ENCODE measurements at places on chromosomes 7 and 10.

- no peak for DNase-seq
These were observed 98.1 kb upstream of the AGBL3 start for GRCh38 chr7:134888141-134888740.

DNA sequence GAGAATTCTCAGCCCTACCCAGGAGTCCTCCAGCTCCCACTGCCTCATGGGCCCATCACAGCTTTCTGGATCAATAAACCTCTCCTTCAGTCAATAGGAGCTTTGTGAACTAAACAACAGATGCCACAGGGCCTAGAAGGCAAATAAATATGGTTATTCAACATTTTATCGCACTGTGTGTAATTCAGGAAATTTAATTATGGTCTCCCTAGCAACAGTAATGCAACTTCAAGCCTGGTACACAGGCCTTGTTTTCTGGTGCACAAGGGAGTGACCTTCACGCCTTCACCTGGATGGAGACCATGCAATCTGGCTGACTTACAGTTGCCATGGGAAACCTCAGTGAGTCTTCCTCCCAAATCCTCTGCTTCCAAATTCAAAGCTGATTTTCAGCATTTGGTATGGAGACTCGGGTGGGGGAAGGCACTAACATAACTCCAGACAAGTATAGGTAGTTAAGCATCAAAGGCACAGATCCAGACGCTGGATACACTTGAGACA is 441.0 kb upstream of the NPVF start:
- DNase-seq = no peak

DNA sequence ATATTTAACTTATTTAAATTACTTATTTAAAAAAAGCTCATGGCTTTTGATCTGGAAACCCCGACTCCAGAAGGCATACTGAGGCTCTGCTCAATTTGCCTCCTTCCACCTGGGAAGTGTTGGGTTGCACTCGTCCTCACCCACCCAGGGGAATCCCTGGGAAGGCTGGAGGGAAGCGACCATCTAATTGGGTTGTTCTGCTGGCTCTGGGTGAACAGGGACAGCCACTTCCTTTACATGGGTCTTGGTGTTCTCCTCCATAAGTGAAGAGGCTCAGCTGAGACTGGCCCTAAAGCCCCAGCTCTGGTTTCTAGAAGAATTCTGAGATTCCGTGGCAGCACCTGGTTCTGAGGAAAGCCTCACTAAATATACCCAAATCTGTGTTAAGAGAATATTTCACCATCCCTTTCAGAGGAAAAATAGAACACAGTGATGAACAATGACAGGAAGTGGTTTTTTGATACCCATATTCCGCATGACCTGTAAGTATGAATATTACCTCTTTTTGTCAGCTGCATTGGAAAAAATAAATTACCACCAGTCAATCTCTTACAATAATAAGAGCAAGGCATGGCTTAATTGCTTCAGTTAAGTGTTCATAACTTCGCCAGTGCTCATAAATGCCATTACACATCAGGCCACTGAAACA is 131.1 kb upstream of the SHH start:
- no peak for DNase-seq

DNA sequence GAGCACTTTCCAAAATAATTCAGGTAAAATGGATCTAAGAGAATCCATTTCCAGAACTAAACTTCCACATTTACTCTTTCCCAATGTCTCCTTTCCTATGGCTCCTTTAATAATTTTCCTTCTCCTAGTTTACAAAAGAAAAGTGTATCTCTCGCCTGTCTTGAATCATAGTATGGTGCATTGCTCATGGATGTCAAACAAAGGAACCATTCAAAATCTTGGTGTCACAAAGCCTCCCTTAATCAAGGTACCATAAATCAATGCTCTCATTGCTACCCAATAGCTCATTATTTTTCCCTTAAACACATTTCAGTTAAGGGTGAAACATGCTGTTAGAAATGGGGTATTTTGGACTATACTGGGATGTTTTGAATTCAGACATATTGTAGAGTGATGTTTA is 57.6 kb upstream of the KCNMA1 start:
- no peak for DNase-seq

DNA sequence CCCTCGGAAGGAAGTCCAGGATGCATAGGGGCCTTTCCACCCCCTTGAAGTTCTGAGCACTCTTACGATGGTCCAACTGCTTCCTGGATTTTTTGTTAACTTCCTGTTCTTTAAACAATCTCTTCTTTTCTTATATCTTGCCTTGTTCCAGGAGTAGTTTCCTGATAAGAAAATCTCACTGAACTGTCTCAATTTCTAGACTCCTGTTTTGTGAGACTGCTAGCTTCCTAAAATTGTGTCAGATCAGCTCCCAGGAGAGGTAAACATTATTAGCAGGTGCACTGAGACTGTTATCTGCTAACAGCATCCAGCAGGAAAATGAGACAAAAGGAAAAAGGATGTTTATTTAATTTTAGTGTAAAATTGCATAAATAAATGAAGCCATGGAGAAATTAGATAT is 106.2 kb upstream of the PITRM1 start:
- DNase-seq = no peak

DNA sequence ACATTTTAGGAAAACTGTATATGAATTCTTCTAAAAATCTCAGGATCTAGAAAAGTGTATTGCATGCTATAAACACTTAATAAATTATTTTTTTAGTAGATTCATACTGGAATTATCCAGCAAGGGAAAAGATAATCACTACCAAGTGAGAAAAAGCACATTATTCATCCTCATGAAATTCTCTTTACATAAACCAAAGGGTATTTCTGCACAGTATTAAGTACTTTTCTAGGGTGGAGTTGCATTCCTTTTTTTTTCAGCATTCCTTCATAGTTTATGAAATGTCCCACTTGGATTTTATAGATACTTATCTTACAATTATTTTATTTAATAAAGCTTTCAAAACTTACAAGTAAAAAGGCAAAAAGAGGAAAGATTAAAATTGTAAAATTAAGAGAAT is 403.3 kb downstream of the HGF start:
- DNase-seq = no peak

- no peak for DNase-seq
These were observed 120.0 kb downstream of the ATXN7L1 start for GRCh38 chr7:105756367-105756766.

- DNase-seq = no peak
These were observed 360.3 kb upstream of the C7orf33 start for GRCh38 chr7:148230296-148230695.

GRCh38 chr7:122433765-122434164 is 129.2 kb upstream of the FEZF1 start:
- no peak for DNase-seq

- DNase-seq = no peak
These were observed 64.7 kb downstream of the MKX start for GRCh38 chr10:27680691-27681605.

GRCh38 chr7:142752376-142753225 is 3.3 kb downstream of the PRSS1 start:
- DNase-seq = no peak

DNA sequence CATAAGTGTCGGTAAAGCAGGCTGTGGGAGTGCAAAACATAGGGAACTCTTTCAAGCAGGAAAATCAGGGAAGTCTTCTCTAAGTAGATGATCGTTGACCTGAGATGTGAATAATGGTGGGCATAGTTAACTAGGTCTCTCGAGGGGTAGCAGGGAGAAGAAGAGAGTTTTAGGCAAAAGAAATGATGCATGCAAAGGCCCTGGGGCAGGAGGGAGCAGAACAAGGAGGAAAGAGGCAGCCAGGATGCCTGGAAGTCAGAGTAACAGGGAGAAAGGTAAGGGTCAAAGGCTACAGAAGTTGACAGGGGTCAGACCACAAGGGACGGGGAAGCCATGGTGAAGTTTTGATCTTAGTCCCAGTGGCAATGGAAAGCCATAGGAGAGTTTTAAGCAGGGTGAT is 47.8 kb upstream of the PAX2 start:
- DNase-seq = no peak

DNA sequence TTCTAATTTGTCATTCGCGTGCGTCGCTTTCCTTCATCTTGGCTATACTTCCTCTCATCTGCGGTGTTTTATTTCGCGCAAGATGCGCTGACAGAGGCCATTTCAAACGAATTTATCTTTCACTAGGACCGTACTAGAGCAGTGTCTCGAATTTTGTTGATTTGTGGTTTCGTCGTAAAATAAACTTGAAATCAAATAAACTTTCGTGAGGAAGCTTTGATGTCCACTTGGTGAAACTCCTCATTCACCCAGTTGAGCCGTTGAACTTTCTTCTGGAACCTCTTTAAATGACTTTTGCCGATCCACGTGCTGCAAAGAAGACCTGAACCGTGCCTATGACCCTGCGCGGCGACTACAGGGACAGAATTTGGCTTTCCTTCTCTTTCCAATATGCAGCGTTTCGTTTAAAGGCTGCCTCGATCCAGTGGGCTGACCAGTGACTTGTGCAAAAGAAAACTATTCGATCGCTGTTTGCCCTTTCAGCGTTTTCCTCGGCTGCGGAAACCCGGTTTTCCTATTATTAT is 163.9 kb upstream of the PPP1R3A start:
- DNase-seq = no peak

DNA sequence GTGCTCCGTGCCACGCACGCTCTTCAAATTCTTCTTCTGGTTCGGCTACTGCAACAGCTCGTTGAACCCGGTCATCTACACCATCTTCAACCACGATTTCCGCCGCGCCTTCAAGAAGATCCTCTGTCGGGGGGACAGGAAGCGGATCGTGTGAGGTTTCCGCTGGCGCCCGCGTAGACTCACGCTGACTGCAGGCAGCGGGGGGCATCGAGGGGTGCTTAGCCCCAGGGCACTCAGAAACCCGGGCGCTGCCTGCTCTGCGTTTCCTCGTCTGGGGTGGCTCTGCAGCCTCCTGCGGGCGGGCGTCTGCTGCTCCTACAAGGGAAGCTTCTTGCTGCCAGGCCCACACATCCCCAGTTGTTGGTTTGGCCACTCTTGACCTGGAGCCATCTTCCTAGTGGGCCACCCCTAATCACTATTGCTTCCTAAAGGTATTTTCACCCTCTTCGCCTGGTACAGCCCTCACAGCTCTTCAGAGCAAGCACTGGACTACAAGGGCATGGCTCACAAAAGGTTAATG is 2.5 kb downstream of the ADRA2A start:
- DNase-seq = no peak

GRCh38 chr10:132188331-132188730 is 1.6 kb downstream of the DPYSL4 start:
- no peak for DNase-seq

DNA sequence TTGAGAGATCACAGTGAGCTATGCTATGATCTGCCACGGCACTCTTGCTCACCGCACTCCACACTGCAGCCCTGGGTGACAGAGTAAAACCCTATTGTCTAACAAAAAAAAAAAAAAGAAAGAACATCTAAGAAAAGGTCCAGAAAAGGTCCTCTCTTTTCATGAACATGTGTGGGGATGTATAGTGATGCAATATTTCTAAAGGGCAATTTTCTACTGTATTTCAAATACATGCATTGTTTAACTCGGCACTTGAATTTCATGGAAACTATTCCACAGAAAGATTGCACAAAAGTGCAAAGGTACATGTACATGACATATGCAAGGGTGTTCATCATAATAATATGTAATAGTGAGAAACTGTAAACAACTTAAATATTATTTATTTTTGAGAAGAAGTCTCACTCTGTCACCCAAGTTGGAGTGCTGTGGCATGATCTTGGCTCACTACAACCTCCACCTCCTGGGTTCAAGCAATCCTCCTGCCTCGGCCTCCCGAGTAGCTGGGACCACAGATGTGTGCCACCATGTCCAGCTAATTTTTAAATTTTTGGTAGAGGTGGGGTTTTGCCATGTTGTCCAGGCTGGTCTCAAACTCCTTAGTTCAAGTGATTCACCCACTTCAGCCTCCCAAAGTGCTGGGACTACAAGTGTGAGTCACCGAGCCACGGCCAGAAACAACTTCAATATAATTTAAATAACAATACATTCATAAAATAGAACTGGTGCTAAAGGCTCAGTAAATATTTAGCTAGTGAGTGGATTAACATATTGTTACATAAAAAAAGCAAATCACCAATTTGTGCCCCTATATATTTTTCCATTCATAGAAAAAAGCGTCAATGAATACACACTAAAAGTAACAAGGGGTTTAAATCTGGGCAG is 1.3 kb upstream of the PPRC1 start:
- no peak for DNase-seq

DNA sequence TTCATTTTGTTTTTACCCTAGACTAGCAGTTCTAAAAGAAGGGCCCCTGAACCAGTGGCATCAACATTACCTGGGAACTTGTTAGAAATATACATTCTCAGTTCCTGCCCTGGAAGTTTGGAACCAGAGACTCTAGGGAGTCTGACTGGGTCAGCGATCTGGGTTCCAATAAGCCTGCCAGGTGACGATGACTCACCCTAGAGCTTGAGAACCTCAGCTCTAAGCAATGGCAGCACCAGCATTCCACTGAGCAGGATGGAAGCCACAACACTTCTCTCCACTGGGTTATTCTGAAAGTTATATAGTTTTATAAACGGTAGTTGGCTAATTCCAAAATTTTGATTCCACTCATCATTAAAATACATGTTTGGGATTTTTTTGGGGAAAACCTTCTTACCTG is 97.0 kb upstream of the AMPH start:
- no peak for DNase-seq

DNA sequence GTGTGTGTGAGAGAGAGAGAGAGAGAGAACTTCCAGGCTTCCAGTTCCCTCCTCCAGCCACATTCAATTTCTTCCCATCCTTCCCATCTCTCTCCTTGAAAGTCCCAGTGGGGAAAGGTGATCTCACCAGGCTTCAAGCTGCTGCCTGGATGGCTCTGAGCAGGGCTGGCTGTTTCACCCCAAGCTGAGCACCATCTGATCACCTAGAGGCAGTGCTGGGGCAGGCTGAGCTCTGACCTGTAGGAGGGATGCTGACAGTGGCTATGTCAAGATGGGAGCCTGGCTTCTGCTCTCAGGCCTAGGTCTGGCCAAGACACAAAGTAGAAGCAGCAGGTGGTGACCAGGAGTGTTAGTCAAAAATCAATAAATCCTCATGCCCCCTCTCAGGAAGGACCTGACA is 370.8 kb downstream of the PLXNA4 start:
- DNase-seq = no peak

DNA sequence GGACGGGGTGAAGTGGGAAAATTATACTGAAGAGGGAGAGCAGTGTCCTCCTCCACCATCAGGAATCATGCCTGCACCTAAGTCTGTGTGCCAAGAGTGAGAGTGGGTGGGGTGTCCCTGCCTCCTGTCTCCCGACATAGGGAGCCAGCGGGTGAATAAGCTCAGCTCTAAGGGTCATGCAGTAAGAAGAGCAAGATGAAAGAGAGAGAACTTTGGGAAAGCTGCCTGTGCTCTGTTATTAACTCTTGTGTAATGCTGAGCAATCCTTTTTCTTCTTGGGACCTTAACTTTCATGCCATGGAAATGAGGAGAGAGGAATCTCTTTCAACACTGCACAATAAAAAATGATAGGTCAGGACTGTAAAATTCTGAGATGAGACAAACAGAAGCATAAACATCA is 7.9 kb upstream of the TCAF1 start:
- no peak for DNase-seq

GRCh38 chr7:115249080-115249479 is 327.2 kb downstream of the MDFIC start:
- DNase-seq = no peak

All from stimulated activated CD8-positive, alpha-beta memory T cell treated with anti-CD3 and anti-CD28 coated beads, Interleukin-4, amount 100 ng/mL, for 1 hour (primary cell).